Right cardiac atrium (tissue), 5 donors: ENCODE measurements at places on chromosomes 7 and 10. TPM values are rescaled to one million over a fixed set of nuclear protein-coding genes. Genes with fewer than 3 reads are reported as not detected.

STMP1 gene
- total RNA-seq, result 28.2 TPM

GPR141 gene
- total RNA-seq, result 0.79 TPM

NEURL1 gene
- 0.20 TPM for total RNA-seq

OTUD1 gene
- 14.0 TPM for total RNA-seq

- DNase-seq, result no peak
Measured at GRCh38 chr7:44338600-44338999, 13.2 kb upstream of the CAMK2B start.

GRCh38 chr10:79142064-79142491 lies 73.3 kb downstream of the ZMIZ1 start:
- DNase-seq, result no peak

DNA sequence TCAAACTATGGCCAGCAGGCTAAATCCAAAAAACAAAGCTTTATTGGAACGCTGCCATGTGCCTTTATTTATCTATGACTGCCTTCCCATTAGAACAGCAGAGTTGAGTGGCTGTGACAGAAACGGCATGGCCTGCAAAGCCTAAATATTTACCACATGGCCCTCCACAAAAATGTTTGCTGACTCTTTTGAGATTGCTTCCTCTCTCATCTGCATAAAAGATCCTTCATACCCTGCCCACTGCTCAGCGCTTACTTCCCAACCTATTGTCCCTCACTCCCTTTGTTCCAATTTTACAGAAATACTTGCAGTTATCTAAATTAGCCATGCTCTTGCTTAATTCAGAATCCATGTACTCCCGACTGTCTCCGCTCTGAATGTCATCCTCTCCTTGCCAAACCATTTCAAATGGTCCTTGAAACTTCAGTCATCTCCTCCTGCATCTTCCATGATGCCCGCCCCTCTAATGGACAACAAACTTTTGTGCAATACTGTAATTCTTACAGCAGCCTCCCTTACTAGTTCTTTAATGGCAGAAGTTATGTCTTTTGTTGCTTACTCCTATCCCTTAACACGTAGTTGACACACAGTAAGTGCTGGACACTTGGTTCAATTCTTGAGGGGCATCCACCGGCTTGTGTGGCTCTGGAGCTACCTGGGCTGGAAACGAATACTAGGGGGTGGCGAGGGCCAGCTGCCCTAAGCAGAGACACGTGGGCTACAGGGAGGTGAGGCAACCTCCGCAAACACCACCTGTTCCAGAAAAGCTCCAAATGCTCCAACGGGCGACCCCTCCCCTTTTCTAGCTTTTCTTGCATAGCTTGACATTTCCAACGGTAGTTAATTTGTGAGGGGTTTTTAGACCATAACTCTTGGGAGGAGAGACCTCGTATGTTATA lies 832 bp downstream of the XRCC2 start:
- DNase-seq, result no peak

GRCh38 chr7:8597565-8597964 lies 164.2 kb downstream of the NXPH1 start:
- no peak for DNase-seq

GRCh38 chr7:3482147-3482921 lies 181.3 kb downstream of the SDK1 start:
- no peak for DNase-seq

GRCh38 chr10:84196083-84196482 lies 1.7 kb downstream of the CDHR1 start:
- DNase-seq, result no peak

GRCh38 chr10:108601851-108602250 lies 1321.5 kb downstream of the XPNPEP1 start:
- DNase-seq, result no peak

GRCh38 chr7:110600956-110601355 lies 490.0 kb upstream of the LRRN3 start:
- no peak for DNase-seq
